CD4-positive, alpha-beta memory T cell (primary cell): ENCODE measurements at places on chromosomes 11 and 22. TPM values are rescaled to one million over a fixed set of nuclear protein-coding genes. Genes with fewer than 3 reads are reported as not detected.

- no peak for DNase-seq
- no peaks in the 10 kb centered on the region for H3K27me3 ChIP-seq
- H3K4me1 ChIP-seq, result no peaks in the 10 kb centered on the region
- H3K4me3 ChIP-seq, result no peak overlapping the region
- H3K27ac ChIP-seq, result no peak overlapping the region
- H3K36me3 ChIP-seq, result no peaks in the 10 kb centered on the region
These were observed 221.4 kb downstream of the TENM4 start for GRCh38 chr11:79219186-79220045.

DNA sequence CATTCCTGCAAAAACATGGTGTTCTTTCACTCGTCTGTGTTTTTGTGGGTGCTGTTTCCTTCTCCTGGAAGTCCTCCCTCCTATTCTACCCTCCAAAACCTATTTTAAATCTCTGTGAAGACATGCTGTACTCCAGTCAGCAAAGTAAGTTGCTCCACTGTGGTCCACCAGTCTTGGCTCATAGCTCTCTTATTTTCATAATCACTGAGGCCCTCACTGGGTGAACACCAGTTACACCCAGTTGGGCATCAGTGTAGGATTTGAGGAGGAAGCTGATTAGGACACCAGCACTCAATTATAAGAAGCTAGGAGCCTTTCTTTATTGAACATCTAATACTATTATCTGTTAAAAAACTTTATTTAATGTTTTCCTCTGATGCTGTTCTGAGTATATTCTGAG lies 23.9 kb upstream of the EED start:
- no peaks in the 10 kb centered on the region for H3K36me3 ChIP-seq
- DNase-seq, result no peak
- no peaks in the 10 kb centered on the region for H3K27me3 ChIP-seq
- no peak overlapping the region for H3K4me3 ChIP-seq
- peaks cover 2% of the 10 kb centered on the region for H3K4me1 ChIP-seq

DNA sequence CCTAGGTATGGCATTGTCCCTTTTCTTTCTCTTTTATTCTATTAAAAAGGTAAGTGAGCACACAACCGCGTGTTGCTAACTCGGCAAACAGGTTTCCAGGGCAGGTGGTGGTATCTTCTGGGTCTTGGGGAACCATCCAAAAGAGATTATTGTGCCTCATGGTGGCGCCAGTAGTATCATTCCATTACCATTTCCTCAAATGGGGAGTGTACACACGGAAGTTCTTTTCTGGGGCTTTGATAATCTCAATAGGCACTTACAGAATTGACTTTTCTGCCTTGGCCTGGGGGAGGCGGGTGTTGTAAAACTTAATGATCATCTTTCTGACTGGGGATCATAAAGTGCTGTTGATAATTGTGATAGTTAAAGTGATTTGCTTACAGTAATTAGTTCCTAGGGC lies 234.1 kb downstream of the KIRREL3 start:
- H3K4me3 ChIP-seq, result no peak overlapping the region
- no peaks in the 10 kb centered on the region for H3K27me3 ChIP-seq
- no peaks in the 10 kb centered on the region for H3K4me1 ChIP-seq
- DNase-seq, result no peak

DNA sequence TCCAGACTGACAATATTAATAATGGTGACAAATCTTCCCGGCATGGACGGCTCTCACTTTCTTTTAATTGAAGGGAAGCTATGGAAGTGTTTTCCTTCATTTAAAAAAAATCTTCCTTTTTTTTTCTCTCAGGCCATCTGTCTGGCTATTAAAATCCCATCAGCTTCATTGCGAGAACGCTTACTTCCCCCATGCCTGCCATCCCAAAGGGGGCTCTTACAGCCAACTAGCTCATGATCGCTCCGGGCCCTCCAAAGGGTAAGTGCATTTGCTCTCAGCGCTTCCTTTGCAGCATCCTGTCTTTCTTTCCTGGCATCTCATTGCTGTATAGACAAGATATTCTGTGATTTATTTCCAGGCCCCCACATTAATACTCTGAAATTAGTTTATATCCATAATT lies 20.7 kb downstream of the CACNG2 start:
- no peak for DNase-seq
- no peak overlapping the region for H3K27ac ChIP-seq
- no peaks in the 10 kb centered on the region for H3K36me3 ChIP-seq

DNA sequence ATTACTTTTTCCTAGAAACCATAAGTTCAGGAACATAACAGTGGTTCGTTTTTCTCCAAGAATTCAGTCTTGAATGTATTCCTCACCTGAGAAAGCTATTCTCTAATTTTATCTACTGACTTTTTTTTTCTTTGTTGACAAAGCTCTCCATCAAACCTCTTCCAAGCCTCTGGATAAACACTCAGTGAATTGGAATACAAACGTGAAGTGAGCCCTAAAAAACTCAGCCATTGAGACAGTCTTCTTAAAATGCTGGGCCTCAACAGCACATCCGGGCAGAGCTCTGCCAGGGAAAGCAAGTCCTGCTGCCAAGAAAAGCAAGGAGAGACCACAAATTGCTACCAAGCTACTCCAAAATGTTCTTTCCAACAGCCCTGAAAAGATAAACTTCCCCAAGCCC lies 7.7 kb upstream of the SLC1A2 start:
- no peak overlapping the region for H3K4me3 ChIP-seq
- no peak for DNase-seq
- H3K27me3 ChIP-seq, result peaks cover 4% of the 10 kb centered on the region

- H3K27me3 ChIP-seq, result peaks cover 5% of the 10 kb centered on the region
- no peak overlapping the region for H3K27ac ChIP-seq
- DNase-seq, result no peak
These were observed 5.1 kb downstream of the FBLN1 start for GRCh38 chr22:45507798-45508197.

DNA sequence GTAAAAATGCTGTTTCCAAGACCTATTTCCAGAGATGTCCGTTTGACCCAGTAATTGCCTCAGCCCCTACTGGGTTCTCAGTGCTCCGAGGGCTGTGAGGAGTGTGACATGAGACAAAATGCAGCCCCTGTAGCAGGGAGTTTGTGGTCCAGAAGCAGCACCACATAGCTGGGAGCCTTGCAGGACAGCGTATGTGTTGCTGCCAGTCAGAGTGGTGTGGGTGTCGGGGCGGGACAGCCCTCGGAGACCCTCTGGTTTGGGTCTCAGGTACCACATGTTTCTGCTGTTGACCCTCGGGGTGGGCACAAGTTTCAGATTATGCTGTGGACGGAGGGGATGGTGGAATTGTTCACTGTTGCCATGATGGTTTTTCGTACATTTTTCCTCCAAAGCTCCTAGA lies 17.2 kb downstream of the TBC1D22A start:
- peaks cover 43% of the 10 kb centered on the region for H3K4me1 ChIP-seq
- H3K4me3 ChIP-seq, result no peak overlapping the region
- no peak overlapping the region for H3K27ac ChIP-seq
- no peak for DNase-seq
- H3K27me3 ChIP-seq, result no peaks in the 10 kb centered on the region

DNA sequence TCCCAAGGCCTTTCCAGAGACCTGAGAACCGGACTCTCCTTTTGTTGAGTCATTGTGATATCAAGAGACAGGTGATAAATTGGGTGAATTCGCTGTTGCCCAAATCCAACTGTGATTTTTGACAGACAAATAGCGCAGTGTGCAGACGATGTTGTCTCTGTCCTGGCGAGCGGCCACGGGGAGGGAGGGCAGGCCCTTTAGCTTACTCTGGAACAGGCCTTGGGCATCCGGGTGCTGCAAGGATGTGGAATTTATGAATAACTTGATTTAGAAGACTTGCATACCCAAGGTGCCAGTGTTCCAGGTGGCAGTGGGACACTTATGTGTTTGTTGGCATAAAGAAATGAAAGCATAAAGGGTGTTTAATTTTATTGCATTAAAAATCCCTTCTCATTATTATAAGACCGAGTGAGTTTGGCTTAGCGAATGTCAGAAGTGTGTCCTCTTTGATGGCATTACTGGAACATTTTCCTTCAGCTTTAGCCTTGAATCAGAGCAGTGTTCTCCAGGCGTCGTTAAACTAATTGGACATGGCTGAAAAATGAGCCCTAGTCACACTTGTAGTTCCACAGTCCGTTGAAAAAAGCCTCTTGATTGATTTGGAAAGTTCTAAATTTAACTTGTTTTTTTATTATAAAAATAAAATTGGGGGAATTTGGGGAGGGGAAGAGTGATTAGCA lies 9.4 kb downstream of the LDLRAD3 start:
- no peaks in the 10 kb centered on the region for H3K27me3 ChIP-seq
- no peak for DNase-seq
- H3K4me3 ChIP-seq, result no peak overlapping the region
- no peaks in the 10 kb centered on the region for H3K4me1 ChIP-seq
- no peak overlapping the region for H3K27ac ChIP-seq
- H3K36me3 ChIP-seq, result no peaks in the 10 kb centered on the region

The BCO2 gene
- 1.9 TPM for total RNA-seq

The OR8B12 gene
- total RNA-seq, result not detected
